GM23248 (cell line): ENCODE measurements at places on chromosomes 7 and 10.

DNA sequence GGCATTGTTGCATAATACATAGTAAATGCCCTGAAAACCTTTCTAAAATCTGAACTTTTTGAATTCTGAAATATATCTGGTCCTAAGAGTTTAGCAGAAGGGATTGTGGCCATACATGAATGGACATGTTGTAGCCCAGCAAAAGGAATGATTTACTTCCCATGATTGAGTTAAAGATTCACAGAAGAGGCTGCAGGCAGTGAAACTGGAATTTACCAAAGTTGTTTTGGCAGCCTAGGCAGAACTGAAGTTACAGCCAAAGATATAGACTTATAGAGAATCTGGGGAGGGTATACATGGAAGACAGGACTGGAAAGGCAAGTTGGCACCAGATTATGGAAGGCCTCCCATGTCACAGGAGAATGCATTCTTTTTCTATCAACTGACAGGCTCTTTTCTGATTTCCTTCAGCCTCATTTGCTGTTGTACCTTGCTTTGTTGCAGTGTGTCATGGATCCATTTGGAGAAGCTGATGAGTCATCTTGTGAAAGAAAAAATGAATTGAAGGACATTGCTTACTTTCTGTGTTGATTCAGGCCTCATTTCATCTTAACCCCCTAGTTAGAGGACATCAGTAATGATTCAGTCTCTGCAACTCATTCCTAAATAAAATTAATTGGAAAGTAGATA, 356.2 kb upstream of the LRGUK start:
- peak; percentile 58 for DNase-seq

DNA sequence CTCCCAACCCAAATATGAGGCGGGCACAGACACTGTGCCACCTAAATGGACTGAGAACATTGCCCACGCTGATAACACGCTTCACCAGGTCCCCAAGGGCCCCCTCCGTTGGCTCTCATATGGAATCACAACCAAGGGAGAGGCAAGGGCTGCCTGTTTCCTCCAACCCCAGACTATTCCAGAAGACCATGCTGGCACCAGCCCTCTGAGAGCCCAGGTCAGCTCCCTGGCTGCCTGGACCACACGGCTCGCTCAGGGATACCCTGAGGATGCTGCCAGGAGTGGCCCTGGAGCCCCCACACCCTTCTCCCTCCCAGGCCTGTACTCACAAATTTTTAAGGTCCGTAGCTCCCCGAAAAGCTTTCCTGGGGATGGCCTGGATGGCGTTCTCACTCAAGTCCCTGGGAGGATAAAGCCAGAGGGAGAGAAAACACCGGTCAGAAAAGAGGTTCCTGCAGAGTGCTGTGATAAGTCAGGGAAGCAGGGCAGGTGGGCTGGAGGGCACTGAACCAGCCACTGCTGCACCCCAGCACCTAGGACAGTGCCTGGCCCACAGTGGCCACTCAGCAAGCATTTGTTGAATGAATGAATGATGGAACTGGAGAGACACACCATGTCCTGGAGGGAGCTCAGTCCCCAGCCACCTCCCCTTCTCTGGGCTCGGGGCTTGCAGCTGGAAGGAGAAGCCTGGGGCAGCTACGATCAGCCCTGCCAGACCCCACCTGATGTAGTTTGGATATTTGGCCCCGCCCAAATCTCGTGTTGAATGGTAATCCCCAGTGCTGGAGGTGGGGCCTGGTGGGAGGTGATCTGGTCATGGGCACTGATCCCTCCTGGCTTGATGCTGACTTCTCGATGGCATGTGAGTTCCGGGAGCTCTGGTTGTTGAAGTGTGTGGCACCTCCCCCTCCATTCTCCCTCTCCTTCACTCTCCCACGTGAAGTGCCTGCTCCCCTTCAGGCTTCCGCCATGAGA, 119.8 kb downstream of the SLIT1 start:
- no peak for DNase-seq

DNA sequence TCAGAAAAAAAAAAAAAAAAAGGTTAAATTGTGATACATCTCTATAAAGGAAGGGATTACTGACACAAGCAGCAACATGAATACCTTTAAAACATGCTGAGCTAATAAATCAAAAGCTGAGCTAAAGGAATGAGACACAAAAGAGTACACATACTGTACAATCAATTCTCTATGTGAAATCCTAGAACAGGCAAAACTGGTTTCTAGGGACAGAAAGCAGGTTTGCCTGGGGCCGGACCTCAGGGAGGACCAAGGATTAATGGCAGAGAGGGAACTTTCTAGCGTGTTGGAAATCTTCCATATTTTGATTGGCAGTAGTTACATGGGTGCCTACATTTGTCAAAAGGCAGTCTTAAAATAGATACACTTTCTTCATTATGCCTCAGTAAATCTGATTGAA, 52.5 kb downstream of the KLRG2 start:
- DNase-seq: no peak

DNA sequence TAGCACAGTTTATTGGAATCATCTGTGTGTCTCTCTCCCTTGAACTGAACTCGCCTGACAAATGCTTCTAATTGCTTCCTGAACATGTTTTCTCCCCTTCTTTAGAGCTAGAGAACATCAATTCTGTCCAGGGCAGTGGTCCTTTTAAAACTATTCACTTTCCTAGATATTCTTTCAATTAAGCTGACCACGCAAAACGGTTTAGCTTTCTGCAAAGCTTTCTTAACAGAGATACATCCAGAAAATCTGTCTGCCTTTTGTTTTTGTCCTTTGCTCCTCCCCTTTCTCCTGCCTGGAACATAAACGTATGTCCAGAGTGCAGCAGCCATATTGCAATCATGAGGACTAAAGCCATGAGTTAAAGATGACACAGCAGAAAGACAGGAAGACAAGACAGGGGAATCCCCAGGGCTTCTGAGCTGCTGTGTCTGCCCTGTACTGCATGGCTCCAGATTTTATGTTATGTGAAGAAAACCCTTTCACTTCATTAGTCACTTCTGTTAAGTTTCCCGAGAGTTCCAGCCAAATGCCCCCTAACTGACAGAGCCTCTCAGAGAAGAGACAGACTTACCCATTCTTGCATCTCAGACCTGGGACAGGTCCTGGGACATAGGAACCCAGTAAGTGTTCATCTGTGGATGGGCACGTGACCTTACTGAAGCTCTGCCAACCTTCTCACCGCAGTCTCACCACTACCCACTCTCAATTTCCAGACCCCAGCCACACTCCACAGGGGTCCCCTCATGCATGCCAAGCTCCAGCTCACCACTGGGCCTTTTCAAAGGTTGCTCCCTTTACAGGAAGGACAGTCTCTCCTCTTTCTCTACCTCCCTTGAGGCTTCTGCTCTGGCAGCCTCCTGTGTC, 35.0 kb upstream of the CPXM2 start:
- DNase-seq: peak; percentile 81

GRCh38 chr7:133997463-133997862, 129.7 kb upstream of the LRGUK start:
- no peak for DNase-seq

DNA sequence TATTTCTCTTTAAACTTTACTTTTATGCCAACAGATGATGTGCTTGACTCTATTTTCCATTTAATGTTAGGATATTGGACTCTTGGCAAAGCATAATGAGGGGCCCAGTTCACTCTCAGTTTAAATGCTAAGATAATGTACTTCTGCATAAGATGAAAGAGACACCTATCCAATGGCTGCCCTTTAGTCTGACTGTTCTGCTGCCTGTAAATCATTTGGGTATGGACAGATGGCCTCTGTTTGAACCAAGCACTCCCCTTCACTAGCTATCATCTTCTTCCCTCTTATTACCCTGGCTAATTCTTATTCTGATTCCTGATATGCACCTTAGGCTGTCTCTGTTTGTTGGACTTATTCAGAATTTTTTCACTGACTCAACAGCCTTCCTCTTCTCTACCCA, 72.1 kb downstream of the SEM1 start:
- no peak for DNase-seq

DNA sequence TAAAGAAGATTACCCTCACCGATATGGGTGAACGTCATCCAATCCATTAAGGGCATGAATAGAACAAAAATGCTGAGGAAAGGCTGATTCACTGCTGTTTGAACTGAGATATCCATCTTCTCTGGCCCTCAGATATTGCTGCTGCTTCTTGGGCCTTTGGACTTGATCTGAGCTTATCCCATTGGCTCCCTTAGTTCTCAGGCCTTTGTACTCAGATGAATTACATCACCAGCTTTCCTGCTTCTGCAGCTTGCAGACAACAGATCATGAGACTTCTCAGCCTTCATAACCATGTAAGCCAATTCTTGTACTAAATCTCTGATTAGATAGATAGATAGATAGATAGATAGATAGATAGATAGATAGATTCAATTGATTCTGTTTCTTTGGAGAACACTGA, 40.2 kb downstream of the CYCS start:
- DNase-seq: no peak

GRCh38 chr7:153529651-153530165, 522.5 kb upstream of the DPP6 start:
- no peak for DNase-seq

GRCh38 chr10:96831867-96832720, at the start of gene LCOR:
LCOR (plus strand) TSS chr10:96832298; CDS start chr10:96949058, 116,760 bp downstream.
- peak; percentile 93 for DNase-seq

DNA sequence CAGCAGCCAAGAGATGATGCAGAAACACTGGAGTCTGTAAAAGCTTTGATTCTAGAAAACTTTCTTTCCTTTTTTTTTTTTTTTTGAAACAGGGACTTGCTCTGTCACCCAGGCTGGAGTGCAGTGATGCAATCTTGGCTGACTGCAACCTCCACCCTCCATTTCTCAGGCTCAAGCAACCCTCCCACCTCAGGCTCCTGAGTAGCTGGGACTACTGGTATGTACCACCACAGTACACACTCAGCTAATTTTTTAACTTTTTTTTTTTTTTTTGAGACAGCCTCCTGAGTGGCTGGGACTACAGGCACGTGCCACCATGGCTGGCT, 17.0 kb upstream of the BAG3 start:
- peak; percentile 53 for DNase-seq
